ENCODE measurements at places on chromosomes 2 and 18.

DNA sequence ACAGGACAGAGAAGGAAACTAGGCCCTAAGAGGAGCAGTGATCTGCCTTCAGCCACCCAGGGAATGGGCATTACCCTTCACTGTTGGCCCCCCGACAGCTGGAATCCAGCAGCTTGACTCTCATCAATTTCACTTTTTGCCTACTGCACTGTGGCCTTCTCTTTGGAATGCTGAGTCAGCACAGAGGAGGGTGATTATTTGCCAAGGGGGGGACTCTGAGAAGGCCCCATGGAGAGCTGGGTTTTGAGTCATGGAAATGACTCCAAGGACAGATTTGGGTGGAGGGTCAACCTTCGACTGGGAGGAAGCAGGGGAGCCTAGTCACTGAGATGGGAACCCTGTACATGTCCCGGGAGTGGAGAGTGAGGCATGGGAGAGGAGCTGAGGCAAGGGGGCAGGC lies 38.1 kb upstream of the NTSR2 start:
- no peak for DNase-seq

DNA sequence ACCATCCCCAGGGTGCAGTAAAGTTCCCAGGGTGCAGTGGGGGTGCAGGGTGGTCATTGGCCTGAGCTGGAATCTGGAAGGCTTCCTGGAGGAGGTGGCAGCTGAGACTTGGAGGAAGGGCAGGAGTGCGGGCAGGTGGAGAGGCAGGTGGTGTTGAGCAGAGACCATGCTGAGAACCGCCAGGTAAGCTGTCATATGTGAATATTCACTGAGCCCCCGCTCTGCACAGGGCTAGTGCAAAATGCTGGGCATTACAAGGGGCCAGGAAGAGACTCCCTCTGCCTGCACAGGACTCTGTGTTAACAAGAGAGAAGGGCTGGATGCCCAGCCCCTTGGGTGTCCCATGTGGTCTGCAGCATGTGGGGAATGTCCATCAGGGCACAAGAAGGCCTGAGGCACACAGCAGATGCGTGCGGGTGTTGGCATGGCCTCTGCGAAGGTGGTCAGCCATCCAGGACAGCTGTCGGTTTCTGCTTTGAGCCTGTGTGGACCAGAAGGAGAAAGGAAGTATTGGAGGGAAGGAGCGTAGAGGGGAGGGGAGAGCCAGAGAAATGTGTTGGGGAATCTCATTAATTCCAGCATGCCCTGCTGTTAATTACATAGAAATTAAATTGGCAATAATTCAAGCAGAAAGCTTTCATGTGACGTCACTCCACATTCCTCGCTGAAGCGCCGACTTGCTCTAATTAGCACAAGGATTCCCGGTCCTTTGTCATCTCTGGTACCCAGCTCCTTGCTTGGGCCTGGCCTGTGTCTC lies 62.8 kb upstream of the OTOS start:
- DNase-seq: no peak

DNA sequence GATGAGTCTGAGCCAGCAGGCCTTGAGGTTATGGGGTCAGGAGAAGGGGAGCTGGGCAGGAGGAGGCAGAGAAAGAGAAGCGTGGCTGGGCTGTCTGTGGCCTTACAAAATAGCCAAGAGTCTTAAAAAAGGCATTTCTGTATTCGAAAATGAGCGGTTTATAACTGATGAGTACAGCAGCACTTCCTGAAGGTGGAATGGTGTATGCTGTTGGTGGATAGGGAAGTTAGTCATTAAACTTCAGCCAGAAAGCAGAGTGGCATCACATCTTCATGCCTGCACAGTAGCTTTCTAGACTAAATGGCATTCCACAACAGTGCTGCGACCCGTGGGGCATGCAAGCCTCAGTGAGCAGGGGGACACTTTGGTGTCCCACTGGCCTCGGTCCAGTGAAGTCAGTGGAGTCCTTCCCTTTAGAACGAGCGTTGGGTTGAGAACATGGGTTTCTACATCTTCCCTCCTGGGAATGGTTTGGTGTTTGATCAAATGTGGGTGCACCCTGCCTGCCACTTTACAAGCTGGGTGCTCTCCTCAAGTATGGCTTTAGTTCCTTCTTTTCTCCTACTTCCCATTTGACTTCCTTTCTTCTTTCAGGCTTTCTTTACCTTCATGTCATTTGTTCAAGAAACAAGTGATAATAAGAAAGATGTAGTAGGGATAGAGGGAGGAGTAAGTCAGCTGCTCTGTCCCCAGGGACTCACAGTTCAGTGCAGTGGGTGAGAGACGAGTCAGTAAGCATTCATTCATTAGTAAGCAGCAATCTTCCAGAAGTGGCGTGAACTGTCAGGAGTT lies 96.3 kb downstream of the ARMC9 start:
- DNase-seq: peak; percentile 13

DNA sequence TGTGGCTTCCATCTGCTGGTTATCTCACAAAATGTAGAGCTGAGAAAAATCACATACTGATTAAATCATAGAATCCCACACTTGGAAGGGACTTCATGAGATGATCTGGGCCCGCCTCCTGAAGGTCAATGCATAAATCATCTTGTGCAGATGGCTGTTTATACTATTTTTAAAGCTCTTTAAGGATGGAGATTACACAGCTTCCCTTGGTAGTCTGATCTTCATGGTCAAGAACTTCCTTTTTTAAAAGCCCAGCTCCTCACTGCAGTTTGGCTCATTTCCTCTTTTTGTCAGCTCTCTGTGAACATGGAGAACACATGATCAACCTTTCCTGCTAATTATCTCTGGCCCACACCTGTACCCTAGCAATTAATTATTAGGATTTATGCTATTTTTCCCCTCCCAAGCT lies 25.9 kb downstream of the GCG start:
- DNase-seq: peak; percentile 64

- no peak for DNase-seq
Observed at GRCh38 chr2:23457990-23458682, 73.2 kb downstream of the KLHL29 start.

- DNase-seq: peak; percentile 66
Observed at GRCh38 chr2:60707750-60708371, 48.2 kb upstream of the PAPOLG start.

DNA sequence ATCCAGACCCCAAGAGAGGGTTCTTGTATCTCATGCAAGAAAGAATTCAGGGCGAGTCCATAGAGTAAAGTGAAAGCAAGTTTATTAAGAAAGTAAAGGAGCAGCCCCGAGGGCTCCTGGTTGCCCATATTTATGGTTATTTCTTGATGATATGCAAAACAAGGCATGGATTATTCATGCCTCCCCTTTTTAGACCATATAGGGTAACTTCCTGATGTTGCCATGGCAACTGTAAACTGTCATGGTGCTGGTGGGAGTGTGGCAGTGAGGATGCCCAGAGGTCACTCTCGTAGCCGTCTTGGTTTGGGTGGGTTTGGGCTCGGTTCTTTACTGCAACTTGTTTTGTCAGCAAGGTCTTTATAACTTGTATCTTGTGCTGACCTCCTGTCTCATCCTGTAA lies 750.2 kb upstream of the FANCL start:
- no peak for DNase-seq

DNA sequence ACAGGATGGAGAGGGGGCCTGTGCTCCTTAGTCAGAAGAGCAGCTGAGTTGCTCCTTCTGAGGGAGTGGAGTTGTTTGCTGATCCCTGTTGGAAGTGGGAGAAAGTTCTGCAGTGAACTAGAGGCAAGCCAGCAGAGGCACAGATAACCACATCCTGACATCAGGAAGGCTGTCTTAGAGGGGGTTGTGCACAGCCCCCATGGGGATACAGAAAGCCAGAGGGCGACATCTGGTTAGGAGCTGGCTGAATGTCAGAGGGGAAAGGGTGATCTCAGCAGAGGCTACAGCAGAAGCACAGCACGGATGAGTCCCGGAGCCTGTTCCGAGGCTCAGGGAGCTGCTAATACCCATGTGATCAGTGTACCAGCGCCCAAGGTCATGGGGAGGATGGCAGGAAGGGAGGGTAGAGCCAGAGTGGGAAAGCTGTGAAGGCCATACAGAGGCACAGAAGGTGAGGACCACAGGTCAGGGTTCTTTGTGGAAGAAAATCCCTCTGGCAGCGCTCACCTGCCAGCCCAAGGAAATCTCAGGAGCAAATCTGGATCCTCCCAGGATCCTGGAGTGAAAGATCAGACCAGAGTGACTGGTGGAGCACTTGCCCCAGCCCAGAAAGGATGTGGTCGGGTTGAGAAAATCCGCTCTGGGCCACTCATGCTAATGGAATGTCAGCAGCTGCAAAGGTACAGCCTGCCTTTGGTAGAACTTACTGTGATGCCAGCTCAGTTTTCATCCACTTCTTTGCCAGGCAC lies 111.8 kb downstream of the STPG4 start:
- no peak for DNase-seq

- no peak for DNase-seq
Observed at GRCh38 chr2:68302281-68302875, 17.4 kb downstream of the CNRIP1 start.

DNA sequence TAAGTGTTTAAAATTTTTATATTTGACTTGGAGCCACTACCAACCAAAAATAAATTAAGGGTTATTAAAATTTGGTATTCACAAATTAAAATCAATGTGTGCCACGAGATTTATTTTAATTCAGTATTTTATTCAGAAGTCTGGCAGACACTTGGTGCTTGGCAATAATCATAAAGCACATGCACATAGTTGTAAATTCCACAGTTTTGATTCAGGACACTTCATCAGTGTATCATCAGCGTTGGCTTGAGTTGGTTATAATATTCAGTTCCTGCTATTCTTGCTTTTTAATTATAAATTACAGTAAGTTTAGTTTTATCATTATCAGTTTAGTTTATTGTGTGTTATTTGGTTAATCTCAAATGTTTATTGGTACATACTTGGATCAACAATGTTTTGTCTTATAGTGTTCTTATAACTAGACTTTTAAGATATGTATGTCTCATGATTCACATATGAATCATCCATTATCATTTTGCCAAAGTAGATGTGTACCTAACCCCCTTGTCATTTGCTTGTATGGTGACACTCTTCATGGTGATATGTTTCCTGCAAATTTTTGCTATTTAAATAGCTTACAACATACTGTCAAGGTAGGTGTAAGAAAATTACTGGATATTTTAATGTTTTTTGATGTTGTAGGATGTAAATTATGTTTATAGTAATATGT lies 237.9 kb downstream of the BABAM2 start:
- DNase-seq: no peak

- DNase-seq: no peak
Observed at GRCh38 chr2:231284296-231284695, 85.9 kb downstream of the ARMC9 start.

DNA sequence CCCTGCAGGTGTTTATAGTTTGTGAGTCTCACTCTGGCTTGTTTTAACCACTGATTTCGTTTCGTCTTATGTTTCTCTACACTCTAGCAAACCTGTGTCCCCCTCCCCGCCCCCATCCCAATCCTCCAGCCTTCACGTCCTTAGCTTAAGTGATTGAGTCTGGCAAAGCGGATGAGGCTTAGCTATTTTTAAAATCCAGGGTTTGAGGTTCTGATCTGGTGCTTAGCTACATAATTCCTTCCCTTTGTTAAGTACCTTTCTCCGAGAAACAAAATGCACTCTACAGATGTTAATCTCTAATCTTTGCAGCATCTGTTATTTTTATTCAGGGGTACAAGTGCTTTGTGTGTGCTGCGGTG lies 7.8 kb downstream of the AGAP1 start:
- peak; percentile 52 for DNase-seq

GRCh38 chr2:113238871-113239839 lies 39.6 kb downstream of the PAX8 start:
- DNase-seq: no peak

DNA sequence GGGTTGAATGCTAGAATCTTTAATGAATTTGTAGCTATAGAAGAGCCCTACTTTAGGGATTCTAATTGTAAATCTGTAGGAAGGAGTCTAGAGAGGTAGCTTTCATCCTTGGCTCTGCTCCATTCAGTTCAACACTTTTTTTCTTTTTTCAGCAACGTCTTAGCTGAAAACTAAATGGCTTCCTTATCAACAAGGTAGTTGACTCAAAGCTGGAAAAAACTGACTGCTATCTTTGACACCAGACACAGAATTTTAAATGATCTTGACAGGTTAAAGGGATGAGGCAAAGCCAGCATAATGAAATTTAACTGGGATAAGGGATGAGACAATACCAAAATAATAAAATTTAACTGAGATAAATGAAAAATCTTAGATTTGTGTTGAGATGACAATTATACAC lies 54.9 kb downstream of the TMEFF2 start:
- no peak for DNase-seq

- DNase-seq: no peak
Observed at GRCh38 chr2:44535376-44535775, 173.6 kb downstream of the CAMKMT start.

- DNase-seq: no peak
Observed at GRCh38 chr2:223587301-223587700, 14.9 kb downstream of the SCG2 start.

DNA sequence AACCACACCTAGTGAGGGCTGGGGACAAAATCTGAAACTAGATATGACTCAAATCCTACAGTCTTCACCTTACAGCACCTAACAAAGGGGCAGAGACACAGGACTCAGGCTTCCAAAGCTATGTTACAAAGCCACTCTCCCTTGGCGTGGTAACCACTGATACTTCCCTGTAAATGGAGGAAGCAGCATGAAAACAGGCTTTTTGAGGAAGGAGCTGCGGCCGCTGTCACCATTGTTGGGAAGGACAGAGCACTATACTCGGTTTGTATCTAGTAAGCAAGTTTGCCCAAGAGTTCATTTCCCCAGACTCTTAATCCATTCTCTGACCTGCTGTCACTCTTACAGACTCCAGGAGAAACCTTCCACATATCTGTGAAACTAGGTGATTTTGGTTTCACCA lies 60.3 kb downstream of the LONRF2 start:
- no peak for DNase-seq

DNA sequence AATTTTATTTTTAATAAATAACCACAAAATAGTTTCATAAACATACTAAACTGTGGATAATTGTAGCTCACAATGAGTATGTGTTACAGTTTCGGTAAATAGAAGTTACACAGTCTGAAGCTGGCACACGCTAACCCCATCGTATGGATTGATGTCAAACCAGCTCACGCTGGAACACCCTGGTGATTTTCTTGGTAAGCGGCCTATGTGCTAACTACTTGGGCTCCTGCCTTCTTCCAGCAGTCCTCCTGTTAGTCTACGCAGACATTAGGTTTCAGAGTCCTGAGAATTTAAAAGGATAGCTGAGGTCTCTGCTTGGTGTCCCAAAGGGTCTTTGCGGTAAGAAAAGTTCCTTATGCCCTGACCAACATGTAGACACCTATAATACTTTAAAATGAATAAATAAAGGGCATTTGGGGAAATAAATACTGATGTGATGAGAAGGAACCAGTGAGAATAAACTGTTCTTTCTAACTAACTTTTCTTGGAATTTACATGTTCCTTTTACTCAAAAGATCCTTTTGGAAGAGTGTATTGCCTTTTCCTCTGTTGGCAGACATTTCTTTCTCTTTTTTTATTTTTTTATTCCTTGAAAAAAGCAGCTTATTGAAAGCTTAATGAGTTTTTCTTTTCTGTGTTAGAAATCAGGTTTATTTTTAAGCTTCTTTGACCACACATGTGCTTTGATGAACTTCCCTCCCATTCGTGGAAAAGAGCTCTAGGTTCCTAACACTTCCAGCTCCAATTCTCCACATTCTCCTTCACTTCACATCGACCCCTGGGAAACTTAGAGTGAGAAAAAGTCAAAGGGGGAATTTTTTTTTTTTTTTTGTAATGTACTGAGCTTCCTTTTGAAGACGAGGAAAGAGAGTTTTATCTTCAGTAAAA lies 322.2 kb downstream of the IRS1 start:
- no peak for DNase-seq
